Osteocyte (in vitro differentiated cells): ENCODE measurements at places on chromosomes 16 and 17. TPM values are rescaled to one million over a fixed set of nuclear protein-coding genes. Genes with fewer than 3 reads are reported as not detected.
A peak's percentile ranks its signal among the peaks of the same experiment; 100 is the strongest.

GRCh38 chr17:45584092-45585036, 93.8 kb upstream of the PLEKHM1 start:
- peak; percentile 90 for DNase-seq
- peaks cover 25% of the 10 kb centered on the region for H3K4me1 ChIP-seq
- peak overlapping the region; percentile 98 for H3K27ac ChIP-seq
- H3K4me3 ChIP-seq = peak overlapping the region; percentile 96
- peaks cover 9% of the 10 kb centered on the region for H3K36me3 ChIP-seq

DNA sequence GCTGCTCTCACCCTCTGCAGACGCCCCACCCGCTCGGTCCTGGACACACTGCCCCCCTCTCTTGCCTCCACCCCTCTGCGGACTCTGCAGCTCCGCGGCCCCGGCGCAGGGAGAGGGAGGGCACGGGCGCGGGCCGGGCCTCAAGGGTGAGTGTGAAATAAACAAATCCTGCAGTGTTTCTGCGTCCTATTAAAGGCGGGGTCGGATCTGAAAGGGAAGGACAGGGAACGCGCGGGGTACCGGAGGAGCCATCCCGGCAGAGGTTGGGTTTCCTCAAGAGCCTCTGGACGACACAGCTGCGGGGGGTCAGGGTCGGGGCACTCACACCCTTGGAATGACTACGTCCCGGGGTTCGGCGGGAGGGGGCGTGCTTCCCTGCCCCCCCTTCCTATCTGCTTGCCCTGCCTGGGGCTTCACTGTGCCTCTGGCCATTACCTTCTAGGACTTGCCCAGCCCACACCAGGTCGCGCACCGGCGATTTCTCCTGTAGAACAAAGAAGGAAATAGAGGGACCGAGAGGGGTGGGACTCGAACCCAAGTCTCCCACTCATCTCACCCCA, 466 bp upstream of the HSF4 start:
- peak overlapping the region; percentile 52 for H3K4me3 ChIP-seq
- peaks cover 33% of the 10 kb centered on the region for H3K4me1 ChIP-seq

GRCh38 chr17:29019475-29020181, 13.8 kb upstream of the SEZ6 start:
- no peaks in the 10 kb centered on the region for H3K36me3 ChIP-seq
- no peak for DNase-seq
- H3K27me3 ChIP-seq = peaks cover 79% of the 10 kb centered on the region
- peaks cover 4% of the 10 kb centered on the region for H3K4me1 ChIP-seq

GRCh38 chr16:85659805-85660511, 28.8 kb downstream of the GINS2 start:
- peaks cover 4% of the 10 kb centered on the region for H3K4me1 ChIP-seq
- peaks cover 34% of the 10 kb centered on the region for H3K36me3 ChIP-seq
- H3K27ac ChIP-seq = peak overlapping the region; percentile 54

DNA sequence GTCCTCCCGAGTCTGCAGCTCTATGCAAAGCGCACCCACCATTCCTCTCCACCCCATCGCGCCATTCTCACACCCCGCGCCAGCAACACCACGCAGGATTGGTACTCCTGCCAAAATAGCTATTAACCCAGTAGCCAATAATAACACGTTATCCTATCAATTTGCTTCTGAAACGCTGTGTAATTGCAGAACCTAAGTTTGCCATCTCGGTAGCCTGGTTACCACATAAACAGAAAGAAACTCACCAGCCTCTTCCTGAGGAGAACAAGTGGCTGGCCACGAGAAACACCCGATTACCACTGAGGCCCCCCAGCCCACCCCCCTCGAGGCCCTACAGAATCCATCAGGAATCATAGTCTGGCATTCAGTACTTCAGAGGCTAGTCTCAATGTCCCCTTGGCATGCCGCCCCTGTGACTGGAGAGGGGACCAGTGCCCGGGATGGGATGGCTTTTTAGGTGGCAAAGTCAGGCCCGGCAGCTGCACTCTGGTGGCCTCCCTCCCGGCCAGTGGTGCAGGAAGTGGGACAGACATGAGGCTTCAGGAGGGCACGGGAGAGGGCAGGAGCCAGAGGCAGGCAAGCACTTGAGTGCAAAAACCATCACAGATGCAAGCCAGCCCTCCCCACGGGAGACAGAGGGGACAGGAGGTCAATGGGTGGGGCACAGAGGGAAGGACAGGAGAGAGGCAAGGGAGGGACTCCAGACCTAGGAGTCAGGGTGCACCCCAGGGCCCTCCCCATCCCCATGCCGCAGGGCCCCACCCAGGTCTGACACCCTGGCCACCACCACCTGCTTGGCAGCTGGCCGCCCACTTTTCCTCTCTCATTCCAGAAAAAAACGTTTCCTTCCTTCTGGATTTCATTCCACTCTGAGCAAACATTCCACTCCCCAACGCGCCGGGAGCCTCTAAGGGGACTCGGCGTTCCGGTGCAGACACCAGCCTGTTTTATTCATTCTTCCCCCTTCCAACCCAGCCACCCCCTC, 192.5 kb downstream of the ZNF423 start:
- DNase-seq = no peak
- H3K27me3 ChIP-seq = no peaks in the 10 kb centered on the region
- peaks cover 22% of the 10 kb centered on the region for H3K4me1 ChIP-seq
- H3K36me3 ChIP-seq = no peaks in the 10 kb centered on the region

DNA sequence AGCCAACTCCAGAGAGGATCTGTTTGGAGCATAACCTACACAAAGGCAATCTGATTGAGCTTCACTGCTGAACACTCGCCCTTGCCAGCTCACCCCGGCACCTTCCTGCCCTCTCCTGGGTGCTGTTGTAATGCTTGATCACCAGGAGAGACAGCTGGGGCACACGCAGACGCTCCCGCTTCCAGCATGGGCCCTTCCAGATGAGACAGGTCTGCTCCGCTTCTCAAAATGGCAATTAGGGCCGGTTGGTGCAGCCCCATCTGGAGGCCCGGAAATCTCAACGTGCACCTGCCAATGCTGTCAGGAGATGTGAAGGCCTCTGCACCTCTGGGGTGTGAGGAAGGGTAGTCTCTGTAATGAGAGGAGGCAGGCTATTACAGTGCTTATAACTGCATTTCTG, 206.1 kb downstream of the ABCC12 start:
- H3K4me3 ChIP-seq = no peak overlapping the region
- H3K4me1 ChIP-seq = no peaks in the 10 kb centered on the region
- H3K27ac ChIP-seq = no peak overlapping the region

- H3K4me3 ChIP-seq = no peak overlapping the region
- H3K36me3 ChIP-seq = no peaks in the 10 kb centered on the region
- H3K27me3 ChIP-seq = no peaks in the 10 kb centered on the region
- H3K4me1 ChIP-seq = no peaks in the 10 kb centered on the region
These were observed 87.2 kb upstream of the SMIM36 start for GRCh38 chr17:55598495-55598894.

DNA sequence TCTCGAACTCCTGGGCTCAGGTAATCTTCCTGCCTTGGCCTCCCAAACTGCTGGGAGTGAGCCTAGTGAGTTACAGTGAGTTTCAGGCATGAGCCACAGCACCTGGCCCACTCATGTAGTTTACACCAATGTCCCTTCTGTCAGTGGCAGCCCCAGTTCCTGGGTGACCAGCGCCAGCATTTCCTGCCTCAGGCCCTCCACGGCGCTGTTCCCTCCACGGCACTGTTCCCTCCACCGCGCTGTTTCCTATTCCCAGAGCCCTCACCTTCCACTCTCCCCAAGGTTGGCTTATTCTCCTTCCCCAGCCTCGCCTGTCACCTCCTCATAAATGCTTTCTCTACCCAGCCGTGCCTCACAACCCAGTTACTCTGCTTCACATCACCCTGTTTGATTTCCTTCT, 32.6 kb downstream of the ITGAE start:
- H3K36me3 ChIP-seq = no peaks in the 10 kb centered on the region
- H3K4me1 ChIP-seq = peaks cover 3% of the 10 kb centered on the region
- no peak overlapping the region for H3K27ac ChIP-seq
- no peaks in the 10 kb centered on the region for H3K27me3 ChIP-seq

DNA sequence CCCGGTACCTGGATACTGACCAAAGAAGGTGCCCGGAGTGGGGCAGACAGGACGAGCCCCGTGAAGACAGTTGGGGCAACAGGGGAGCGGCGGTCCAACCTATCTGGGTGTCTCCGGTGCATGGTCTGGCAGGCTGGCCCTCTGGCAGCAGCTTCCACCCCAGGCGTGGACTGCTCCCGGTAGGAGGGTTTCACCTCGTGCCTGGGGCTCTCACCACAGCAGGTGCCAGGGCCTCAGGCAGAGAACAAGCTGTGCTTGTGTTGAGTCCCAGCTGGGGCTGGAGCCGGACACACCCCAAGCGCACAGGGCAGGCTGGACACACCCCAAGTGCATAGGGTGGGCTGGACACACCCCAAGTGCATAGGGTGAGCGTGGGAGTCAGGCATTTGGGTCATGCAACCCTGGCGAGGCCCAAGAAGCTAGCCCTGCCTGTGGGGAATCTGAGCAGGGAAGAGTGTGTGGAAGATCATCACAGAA, 1.5 kb upstream of the FBXL16 start:
- DNase-seq = no peak
- H3K27ac ChIP-seq = no peak overlapping the region
- no peak overlapping the region for H3K4me3 ChIP-seq
- peaks cover 35% of the 10 kb centered on the region for H3K27me3 ChIP-seq
- H3K36me3 ChIP-seq = no peaks in the 10 kb centered on the region

- no peaks in the 10 kb centered on the region for H3K27me3 ChIP-seq
- no peak overlapping the region for H3K27ac ChIP-seq
- peaks cover 17% of the 10 kb centered on the region for H3K36me3 ChIP-seq
- H3K4me3 ChIP-seq = no peak overlapping the region
- DNase-seq = peak; percentile 73
- H3K4me1 ChIP-seq = peaks cover 35% of the 10 kb centered on the region
These were observed 823 bp downstream of the NBR1 start for GRCh38 chr17:43171586-43172487.

- no peaks in the 10 kb centered on the region for H3K27me3 ChIP-seq
- no peak overlapping the region for H3K4me3 ChIP-seq
- H3K36me3 ChIP-seq = no peaks in the 10 kb centered on the region
- no peaks in the 10 kb centered on the region for H3K4me1 ChIP-seq
- no peak overlapping the region for H3K27ac ChIP-seq
These were observed 13.0 kb downstream of the CDYL2 start for GRCh38 chr16:80791411-80791810.

The RARA gene
- total RNA-seq = 62.6 and 65.2 TPM in 2 replicates
